Sigmoid colon (tissue), 7 donors: ENCODE measurements at places on chromosomes 1 and 21.

DNA sequence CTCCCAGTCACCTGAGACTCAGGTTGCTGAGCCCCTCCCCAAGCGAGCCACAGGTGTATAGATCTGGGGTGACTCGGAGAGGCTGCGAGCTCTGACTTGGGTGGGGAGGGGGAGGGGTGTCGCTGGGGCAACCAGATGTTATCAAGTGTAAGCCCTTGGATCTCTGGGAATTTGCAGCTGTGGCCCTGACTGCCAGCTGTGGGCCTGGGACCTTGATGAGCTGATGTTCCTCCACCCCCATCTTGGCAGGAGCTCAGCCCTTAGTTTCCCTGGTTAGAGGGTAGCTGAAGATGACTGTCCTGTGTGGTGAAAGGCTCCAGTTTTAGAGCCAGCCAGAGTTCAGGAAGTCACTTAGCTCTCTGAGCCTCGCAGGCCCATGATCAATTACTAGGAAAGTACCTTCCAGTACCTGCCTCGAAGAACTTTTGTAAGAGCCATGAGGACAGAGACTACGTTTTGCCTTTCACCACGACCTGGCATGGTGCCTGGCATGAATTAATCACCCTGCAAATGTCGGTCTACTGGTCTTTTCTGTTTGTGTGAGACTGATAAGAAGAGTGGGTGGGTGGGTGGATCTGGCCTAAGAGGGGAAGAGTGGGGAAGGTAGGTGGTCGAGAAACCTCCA lies 55.8 kb downstream of the YARS1 start:
- DNase-seq, result no peak

- DNase-seq, result no peak
Measured at GRCh38 chr1:110673197-110673701, 1.5 kb downstream of the KCNA3 start.

DNA sequence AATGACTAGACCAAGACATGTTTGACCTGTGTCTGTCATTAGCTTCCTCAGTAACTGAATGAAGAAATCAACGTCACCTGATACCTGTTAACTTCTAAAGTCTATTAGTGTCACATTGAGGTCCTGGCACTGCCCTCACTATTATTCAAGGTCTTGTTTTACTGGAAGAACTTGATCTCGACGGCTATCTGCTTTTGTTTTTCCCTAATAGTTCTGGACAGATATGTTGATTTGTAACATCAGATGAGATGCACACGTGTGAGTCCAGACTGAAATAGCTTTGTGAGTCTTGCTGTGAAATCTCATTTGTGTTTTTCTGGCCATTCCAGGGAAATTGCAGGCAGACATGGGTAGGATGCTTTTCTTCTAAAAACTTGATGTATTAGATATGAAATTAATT lies 159.2 kb downstream of the RYR2 start:
- DNase-seq, result no peak

DNA sequence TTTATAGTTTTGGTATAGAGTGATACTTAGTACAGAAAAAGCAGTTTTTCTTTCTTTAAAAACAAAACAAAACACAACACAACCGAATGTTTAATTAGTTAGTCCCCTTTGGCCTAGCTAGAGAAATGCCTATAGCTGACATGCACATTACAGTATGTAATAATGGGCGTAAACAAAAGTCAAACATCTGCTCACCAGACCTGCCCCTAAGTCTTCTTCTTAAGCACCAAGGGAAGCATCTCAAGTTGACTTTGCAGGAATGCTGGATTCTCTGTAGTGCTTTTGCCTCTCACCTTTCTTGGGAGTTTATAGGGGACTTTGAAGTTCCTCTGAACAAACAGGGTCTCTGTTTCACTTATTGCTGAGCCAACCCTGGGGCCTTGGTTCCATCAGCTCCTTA lies 143.7 kb downstream of the TM2D1 start:
- no peak for DNase-seq

GRCh38 chr1:117606649-117607430 lies 992 bp downstream of the TENT5C start:
- DNase-seq, result peak; percentile 72

DNA sequence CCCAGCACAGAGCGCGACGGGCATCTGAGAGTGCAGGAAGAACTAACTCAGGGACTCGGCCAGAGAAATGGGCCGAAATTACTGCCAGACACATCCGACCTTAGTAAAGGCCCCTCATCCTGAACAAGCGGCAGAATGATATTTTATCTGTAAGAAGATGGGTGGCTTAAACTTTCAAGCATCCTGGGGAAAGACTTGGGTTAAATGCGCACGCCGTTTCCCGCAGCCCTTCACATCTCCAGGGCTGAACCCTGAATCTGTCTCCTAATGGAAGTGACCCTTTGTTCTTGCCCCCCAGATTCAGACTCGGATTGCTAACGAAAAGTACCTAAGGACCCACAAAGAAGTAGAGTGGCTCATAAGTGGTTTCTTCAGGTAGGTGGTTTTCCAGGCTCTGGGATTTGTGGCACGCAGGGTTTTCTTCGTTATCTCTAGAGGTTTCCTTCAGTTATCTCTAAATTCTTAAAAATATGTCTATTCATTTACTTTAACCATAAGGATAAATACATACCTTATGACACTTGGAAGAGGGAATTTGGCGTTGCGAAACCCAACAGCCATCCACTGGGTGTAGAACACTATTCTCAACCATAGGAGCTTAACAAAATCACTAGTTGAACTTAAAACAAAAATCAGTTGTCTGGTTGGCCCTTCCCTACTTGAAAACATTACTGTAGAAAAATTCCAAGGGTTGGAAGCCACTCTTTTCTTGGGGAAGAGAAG lies 627 bp downstream of the RIIAD1 start:
- DNase-seq, result no peak

GRCh38 chr1:155531624-155532023 lies 31.0 kb downstream of the ASH1L start:
- no peak for DNase-seq

DNA sequence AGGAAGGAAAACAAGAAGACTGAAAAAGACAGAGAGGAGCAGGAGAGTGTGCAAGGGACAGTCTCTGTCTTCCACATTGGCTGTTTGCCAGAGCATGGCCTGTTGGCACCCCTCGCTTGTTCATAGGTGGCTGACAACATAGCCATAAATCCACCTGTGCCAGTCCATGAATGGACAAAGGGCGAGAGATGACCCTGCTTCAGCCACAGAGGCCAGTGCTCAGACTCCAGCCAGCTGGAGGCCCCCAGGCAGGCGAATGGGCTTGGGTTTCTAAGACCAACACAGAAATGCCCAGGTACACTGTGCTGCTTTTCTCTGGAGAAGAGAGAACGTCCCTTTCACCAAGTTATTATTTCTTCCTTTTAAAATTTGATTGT lies 60.6 kb downstream of the RIPK4 start:
- no peak for DNase-seq

GRCh38 chr1:12776801-12777557 lies 3.4 kb downstream of the PRAMEF12 start:
- DNase-seq, result no peak

- DNase-seq, result peak; percentile 63
Measured at GRCh38 chr1:26359981-26360806, 6.3 kb upstream of the CRYBG2 start.

DNA sequence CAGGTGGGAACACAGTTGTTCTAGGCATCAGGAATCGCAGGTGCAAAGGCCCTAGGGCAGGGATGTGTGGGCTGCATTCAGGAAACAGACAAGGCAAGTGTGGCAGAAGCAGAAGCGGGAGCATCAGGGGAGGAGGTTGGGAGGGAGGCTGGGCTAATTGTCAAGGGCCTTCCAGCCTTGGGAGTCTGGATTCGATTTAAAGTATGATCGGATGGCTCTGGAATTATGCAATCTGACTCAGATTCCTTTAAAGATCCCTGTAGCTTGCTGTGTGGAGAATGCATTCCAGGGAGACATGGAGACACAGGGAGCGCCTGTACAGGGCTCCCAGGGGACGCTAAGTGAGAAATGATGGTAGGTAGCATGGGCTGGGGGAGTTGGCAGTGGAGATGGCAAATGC lies 86.5 kb downstream of the LACTBL1 start:
- no peak for DNase-seq

GRCh38 chr1:145796753-145797152 lies 27.1 kb downstream of the RNF115 start:
- DNase-seq, result no peak

GRCh38 chr1:213099682-213100399 lies 48.8 kb downstream of the RPS6KC1 start:
- no peak for DNase-seq

- DNase-seq, result no peak
Measured at GRCh38 chr1:27672750-27673112, 739 bp upstream of the IFI6 start.

DNA sequence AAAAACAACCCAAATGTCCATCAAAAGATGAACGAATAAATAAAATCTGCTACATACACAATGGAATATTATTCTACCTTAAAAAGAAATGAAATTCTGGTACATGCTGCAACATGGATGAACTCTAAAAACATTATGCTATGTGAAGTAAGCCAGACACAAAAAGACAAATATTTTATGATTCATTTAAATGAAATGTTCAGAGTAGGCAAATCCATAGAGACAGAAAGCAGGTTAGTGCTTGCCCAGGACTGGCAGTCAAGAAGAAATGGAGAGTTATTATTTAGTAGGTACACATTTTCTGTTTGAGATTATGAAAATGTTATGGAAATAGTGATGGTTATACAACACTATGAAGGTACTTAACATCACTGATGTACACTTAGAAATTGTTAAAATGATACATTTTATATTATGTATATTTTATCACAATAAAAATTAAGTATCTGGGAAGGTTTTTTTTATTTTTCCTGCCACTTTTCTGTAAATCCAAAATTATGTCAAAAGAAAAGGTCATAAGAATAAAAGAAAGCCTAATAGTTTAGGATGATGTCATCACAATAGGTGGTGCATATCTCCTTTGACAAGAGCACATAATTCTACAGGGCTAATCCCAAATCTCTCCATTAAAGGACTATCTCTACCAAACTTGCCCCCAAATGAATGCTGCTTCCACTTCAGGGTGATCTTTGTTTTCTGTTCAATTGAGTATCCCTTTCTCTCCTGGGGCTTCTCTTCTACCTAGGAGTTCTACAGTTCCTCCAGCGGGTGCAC lies 40.2 kb upstream of the FCER1A start:
- DNase-seq, result no peak

DNA sequence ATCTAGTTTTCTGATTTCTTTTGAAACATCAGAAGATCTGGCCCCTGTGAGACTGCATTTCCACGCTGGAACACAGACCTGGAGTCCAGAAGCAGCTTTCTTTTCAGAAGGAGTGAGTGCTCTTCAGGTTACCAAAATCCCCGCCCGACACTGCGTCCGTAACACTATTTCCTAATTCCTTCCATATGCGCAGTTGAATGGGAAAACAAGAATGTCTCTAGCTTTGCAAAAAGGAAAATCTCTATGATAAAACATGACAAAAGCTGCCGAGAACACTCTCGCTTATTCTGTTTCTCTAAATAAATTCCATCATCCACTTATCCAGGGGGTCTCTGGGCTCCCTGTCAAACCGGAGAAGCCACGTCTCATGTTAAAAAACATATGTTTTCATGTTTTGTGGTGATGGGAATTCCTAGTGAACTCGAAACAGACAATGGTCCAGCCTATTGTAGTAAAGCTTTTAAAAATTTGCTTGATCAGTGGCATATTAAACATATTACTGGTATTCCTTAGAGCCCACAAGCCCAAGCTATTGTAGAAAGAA lies 67.7 kb downstream of the PLD5 start:
- DNase-seq, result no peak

DNA sequence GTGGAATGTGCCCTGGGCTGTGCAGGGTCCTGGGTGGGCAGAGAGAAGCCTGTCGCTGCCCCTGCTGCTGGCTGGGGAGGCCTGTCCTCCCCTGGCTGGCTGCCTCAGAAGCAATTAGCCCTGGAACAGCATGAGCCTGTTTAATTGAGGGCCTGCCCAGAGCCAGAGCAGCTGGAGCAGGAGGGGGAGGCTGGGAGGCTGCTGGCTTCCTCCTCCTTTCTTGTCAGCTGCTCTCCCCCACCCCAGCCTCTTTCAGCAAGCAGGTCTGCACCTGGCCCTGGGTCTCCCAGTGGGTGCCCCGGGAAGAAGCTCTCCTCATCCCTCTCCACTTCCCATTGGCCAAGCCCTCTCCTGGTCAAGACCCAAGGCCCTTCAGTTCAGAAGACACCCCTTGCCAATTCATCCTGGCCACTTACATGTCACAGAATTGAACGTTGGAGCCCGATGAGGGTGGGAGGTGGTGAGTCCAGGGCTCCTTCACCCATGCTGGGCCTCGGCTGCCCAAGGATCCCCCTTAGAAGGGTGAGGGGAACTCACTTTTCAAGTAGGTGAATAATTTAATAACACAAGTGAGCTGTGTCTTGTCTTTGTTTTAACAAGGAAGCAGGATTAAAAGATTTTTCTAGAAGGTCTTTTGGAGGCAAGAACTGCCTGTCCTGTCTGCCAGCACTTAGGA lies 13.2 kb downstream of the AMPD2 start:
- DNase-seq, result no peak

GRCh38 chr1:113784104-113784779 lies 25.0 kb upstream of the PHTF1 start:
- no peak for DNase-seq

GRCh38 chr1:37828410-37829074 lies 20.5 kb upstream of the YRDC start:
- no peak for DNase-seq

- DNase-seq, result no peak
Measured at GRCh38 chr1:193471981-193472380, 285.6 kb upstream of the B3GALT2 start.

DNA sequence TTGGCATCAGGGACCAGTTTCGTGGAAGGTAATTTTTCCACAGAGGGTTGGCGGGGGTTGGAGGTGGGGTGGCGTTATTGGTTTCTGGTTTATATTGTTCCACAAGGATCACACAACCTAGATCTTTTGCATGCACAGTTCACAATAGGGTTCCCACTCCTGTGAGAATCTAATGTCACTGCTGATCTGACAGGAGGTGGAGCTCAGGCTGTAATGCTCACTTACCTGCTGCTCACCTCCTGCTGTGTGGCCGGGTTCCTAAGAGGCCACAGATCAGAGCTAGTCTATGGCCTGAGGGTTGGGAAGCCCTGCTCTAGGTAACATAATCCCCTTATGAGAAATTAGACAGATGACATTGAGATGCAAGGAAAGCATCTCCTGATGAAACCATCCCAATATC lies 12.6 kb downstream of the GBP5 start:
- DNase-seq, result no peak

DNA sequence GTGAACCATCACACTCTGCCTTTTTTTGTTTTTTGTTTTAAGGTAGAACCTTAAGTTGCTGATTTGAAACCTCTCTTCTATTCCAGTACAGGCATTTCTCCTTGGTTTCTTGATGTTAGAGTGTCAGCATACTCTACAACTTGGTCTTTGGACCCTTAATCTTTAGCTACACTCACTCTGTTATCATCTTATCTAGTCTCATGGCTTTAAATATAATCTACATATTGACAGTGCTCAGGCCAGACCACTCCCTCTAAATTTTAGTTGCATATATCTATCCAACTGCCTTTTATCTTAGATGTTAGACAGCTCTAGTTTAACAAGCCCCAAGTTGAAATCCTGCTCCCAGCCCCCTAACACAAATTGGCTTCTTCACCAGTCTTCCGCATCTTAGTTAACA lies 22.1 kb downstream of the NME7 start:
- no peak for DNase-seq

DNA sequence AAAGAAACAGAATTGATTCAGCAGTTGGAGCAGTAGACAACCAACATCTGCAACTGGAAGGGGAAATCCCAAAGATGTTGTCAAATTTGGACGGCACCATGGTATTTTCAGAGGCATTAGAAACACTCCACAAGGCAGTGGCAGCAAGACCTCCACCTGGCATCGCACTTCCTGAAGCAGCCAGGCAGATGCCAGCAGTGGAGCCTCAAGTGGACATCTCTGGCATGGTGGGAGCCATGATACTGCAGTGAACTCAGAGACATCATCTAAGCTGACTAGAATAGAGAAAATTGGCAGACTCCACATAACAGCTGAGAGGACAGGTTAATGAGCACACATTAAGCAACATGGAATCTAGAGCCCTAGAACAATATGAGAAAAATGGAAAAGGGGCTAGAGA lies 33.9 kb upstream of the RGS8 start:
- no peak for DNase-seq
